ENCODE measurements at places on chromosomes 2 and 18. TPM values are rescaled to one million over a fixed set of nuclear protein-coding genes. Genes with fewer than 3 reads are reported as not detected.

DNA sequence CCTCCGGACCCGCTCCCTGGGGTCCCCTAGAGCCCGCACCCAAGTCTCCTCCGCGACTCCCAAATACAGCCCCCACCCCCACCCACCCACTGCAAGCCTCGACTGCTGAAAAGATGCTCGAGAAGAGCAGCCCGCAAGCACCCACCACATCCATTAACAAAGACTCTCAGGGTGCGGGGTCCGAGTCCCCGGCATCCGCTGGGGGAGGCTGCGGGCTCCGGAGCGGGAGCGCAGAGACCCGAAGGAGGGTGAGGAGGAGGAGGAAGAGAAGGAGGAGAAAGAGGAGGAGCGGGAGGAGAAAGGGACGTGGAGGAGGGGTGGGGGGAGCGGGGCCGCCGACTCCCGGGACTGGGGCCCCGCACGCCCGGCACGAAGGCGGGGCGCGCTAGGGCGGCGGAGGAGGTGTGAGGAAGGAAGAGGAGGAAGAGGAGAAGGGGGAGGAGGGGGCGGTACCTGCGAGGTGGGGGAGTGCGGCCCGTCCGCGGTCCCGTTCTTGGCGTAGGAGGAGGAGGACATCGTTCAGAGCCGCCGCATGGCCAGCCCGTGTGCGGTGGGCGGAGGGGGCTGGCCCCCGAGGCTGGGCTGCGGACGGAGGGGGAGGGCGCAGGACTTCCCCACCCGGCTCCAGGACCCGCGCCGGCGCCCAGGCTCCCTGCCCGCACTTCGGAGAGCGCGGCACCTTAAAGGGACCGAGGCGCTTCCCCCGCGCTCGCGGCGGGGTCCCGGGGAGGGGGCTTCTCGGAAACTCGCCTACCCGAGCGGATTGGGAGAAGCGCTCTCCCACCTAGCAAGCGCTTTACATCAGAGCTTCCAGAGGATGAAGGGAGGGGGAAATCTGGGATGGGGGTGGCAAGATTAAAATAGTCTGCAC is at the start of gene CACNB4:
TSS of gene CACNB4 (minus strand) at position 549 of the 871 bp plus-strand sequence.
- DNase-seq, result no peak

Gene FAM110C
- total RNA-seq, result 1.4 TPM

Gene CDH7
- 0.43 TPM for total RNA-seq

Gene SPATA3
- total RNA-seq, result not detected

DNA sequence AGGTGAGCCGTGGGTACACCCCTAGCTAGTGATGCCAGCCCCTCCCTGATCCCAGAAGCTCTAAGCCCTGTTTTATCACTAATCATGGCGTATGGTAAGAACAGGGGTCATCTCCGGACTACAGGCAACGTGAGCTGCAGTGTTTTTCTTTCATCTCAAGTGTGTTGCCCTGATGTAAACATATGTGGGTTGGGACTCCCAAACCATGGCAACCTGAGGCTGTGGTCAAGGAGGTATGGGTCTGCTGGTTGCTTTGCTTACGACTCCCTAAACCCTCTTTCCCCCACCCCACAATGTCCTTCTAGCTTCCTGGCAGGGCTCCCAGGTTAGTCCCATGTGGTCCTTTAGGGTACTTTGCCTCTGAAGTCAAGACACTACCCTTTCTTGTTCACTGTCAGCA is 53.6 kb upstream of the AFF3 start:
- DNase-seq, result no peak

DNA sequence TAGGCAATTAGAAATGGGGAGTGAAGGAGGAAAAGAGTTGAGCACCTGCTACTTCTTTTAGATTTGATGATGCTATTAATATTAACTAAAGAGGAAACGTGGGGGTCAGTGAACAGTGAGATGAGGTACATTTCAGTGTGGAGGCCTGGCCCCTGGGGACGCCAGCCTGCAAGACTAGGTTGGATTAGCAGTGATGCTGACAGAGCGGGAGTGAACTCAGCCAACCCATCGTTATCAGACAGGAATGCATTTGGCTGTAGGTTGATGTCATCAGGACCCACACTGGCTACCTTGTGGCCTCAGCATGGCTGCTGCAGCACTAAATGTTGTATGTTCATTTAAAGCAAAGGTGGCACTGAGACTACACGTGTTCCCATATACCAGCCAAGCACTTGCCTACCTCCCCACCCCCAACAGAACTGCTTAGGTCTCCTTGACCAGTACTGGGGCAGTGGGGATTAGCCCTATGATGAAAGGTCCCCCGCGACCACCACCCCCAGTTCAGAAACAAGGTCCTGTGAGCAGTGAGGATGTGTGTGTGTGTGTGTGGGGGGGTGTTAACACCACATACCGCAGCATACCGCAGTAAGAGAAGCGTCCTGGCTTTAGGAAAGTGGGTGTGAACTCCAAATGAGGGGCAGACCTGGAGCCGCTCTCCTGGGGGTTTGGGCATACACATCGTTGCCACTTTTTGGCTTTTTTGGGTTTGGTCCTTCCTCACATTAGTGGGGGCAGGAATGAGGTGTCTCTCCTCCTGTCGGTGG is 26.0 kb downstream of the DGKD start:
- DNase-seq, result peak; percentile 23

- no peak for DNase-seq
Measured at GRCh38 chr2:175445281-175445680, 263.8 kb upstream of the ATP5MC3 start.

DNA sequence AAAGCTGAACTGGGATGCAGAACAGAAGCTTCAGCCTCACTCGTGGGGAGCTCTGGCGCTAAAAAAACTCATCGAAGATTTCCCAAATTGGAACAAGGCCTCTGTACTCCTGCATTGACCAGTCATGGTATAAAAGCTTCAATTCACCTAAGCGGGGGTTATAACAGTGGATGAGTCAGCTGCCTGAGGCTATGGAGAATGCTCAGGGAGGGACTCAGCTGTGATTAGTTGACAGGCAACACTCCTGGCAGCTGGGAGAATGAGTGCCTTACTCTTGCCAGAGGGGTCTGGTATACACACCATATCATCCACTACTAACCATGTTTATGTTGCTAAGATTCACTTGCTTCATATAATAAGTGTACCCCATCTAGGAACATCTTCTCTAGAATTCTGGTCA is 350.6 kb upstream of the VRK2 start:
- no peak for DNase-seq

- no peak for DNase-seq
Measured at GRCh38 chr2:8243748-8244400, 438.0 kb upstream of the ID2 start.

- DNase-seq, result no peak
Measured at GRCh38 chr2:178530131-178530530, 49.9 kb downstream of the PLEKHA3 start.

Gene GLI2
- total RNA-seq, result 42.9 TPM

GRCh38 chr2:197924483-197924882 is 120.1 kb downstream of the PLCL1 start:
- DNase-seq, result no peak

GRCh38 chr2:66303471-66303870 is 131.5 kb upstream of the MEIS1 start:
- no peak for DNase-seq

Gene IKZF2
- total RNA-seq, result 15.5 TPM

- no peak for DNase-seq
Measured at GRCh38 chr18:54932472-54932871, 26.8 kb downstream of the CCDC68 start.

Gene UGT1A10
- not detected for total RNA-seq

- no peak for DNase-seq
Measured at GRCh38 chr18:42245137-42245536, 290.1 kb downstream of the PIK3C3 start.

DNA sequence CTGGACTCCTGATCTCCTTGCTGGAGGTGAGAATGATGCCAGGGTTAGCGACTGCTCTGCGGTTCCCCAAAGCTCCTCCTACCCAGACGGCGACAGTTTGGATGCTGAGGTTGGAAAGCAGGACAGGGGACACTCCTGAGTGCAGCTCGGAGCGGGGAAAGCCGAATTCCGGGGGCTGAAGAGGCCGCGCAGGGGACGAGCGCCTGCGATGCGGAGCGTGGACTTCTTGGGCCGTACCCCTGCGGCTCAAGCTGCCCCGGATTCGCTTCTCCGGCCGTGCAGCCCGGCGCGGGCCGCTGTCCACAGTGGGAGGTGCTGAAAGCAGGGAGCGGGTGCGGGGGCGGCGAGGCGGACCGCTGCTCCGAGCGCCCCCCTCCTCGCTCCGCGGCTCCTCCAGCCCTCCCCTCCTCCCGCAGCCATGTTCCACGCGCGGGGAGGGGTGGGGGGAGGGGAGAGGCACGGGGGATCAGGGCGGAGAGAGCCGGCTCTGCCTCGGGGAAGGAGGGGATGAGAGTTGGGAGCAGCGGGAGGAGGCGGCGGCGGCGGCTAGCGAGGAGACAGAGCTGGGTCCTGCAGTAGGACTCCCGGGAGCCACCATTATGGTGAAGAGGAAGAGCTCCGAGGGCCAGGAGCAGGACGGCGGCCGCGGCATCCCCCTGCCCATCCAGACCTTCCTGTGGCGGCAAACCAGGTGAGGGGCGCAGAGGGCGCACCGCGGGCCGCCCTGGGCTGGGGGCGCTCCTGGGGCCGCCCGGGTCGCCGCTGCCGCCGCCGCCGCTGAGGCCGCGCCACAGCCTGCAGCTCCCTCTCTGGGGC is at the start of gene UNC80:
TSS of gene UNC80 (plus strand) at position 359 of the 816 bp plus-strand sequence. CDS start at position 600, 241 bp downstream.
- peak; percentile 52 for DNase-seq

Gene DSG2
- total RNA-seq, result 168 TPM

DNA sequence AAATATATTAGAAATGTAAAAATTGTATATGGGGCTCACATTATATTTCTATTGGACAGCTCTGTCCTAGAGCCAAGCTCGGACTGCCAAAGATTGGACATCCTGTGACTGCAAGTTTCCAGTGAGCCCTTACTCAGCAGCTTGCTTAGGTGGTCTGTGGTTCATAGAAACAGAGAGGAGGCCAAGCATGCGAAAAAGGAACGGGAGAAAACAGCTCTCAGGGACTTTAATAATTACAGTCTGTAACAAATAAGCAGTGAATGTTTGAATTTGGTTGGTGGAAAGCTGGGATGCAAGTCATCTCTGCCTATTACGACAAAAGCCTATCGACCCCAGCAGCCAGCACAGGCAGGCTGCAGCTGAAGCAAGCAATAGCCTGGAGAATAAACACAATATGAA is 35.6 kb downstream of the WIPF1 start:
- DNase-seq, result no peak

Gene VAMP8
- total RNA-seq, result 35.3 TPM

Gene KLHL41
- not detected for total RNA-seq

DNA sequence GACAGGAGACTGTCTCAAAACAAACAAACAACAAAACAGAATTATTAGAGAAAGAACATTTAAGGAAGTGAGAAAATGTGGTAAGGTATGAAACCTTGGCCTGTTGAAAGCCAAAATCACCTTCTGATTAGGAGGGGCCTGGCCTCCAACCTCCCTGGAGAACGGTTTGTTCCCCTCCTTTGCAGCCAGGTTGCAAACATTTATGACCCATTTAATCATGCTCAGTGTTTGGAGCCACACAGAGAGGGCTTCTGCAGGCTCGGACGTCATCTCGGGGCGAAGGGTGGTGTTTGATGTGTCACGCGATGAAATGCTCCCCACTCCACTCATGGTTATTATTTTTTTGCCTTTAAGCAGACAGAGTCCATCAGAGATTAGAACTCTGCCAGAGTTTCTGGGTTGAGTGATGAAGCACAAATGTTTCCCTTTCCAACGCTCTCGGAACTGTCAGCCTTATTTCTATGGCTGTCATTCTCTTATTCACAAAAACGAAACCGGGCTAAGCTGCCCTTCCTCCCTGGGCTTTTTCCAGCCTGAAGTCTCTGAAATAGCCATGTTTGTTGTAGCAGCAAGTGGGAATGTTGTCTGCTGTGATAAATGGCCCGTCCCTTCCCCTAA is 33.6 kb upstream of the ROCK2 start:
- DNase-seq, result no peak

GRCh38 chr2:205954707-205955106 is 131.3 kb downstream of the INO80D start:
- DNase-seq, result no peak

Measured in astrocyte (in vitro differentiated cells and primary cell).